CD8-positive, alpha-beta memory T cell (primary cell): ENCODE measurements at places on chromosomes 1 and 21. TPM values are rescaled to one million over a fixed set of nuclear protein-coding genes. Genes with fewer than 3 reads are reported as not detected.

Gene CRYBG2
- 1.3 TPM for total RNA-seq

Gene SLC22A15
- 0.68 TPM for total RNA-seq

Gene CD1C
- total RNA-seq, result 0.31 TPM

Gene LHX8
- total RNA-seq, result not detected

Gene CLEC20A
- not detected for total RNA-seq

Gene CR1
- 4.2 TPM for total RNA-seq

Gene PLEKHN1
- total RNA-seq, result 2.7 TPM

Gene MSH4
- 0.50 TPM for total RNA-seq

Gene LDLRAD2
- total RNA-seq, result not detected

GRCh38 chr1:31793586-31794285, 22.1 kb downstream of the SPOCD1 start:
- peaks cover 5% of the 10 kb centered on the region for H3K27me3 ChIP-seq
- no peak overlapping the region for H3K27ac ChIP-seq
- DNase-seq, result no peak
- H3K4me3 ChIP-seq, result no peak overlapping the region

DNA sequence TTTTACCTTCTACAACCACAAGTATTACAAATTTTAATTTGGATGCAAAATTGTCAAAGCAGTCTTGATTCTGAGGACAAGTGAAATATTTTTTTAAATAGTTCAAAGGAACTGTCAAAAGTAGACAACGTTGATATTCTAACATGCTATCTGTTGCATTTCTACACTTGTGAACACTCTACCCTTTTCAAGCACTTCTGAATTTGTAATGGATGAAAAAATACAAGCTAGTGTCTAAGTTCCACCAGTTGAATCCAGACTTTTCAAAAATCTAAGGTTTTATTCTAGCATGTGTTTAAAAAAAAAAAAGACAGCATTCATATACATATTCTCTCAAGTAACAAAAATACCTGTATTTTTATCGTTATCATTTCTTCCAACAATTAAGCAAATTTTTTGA, 2.1 kb downstream of the ARID4B start:
- no peaks in the 10 kb centered on the region for H3K27me3 ChIP-seq
- peak overlapping the region; percentile 89 for H3K4me3 ChIP-seq
- H3K4me1 ChIP-seq, result peaks cover 64% of the 10 kb centered on the region
- peaks cover 4% of the 10 kb centered on the region for H3K36me3 ChIP-seq

DNA sequence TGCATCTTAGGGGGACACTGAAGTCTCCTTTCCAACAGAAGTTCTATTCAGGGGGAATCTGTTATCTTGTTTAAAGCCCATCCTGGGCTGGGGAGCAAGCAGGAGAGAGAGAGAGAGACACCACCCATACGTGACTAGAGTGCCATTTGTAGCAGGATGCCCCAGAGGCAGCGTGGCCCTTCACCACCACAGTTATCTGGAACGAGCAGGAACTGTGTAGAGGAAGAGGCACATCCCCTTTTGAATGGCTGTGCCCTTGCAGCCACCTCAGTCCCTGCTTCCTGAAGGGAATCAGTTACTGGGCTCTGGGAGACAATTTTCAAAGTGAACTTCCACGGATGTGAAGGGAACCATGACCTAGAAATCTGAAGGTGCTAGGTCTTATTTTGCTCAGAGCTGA, 19.4 kb upstream of the LAMTOR5 start:
- no peaks in the 10 kb centered on the region for H3K36me3 ChIP-seq
- no peaks in the 10 kb centered on the region for H3K4me1 ChIP-seq
- H3K4me3 ChIP-seq, result no peak overlapping the region

DNA sequence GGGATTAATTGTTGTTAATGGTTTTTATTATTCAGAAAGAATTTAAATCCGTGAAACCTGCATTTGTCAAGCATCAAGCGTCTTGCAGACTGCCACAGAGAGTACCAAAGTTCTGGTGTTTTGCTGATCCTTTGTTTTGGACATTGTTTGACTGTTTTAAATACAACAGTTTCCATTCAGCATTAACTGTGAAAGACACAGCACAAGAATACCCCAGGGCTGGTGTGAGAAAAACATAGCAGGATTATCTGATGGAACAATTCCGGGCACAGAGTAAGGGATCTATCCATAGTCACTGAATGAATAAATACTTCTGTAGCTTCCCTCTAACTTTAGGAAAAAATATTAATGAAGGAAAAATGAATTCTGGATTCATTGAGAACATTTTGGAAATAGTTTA, 202.3 kb downstream of the LTN1 start:
- H3K36me3 ChIP-seq, result no peaks in the 10 kb centered on the region
- H3K4me1 ChIP-seq, result no peaks in the 10 kb centered on the region
- no peaks in the 10 kb centered on the region for H3K27me3 ChIP-seq
- no peak overlapping the region for H3K27ac ChIP-seq
- H3K4me3 ChIP-seq, result no peak overlapping the region

- H3K36me3 ChIP-seq, result no peaks in the 10 kb centered on the region
- peaks cover 4% of the 10 kb centered on the region for H3K4me1 ChIP-seq
- H3K27ac ChIP-seq, result no peak overlapping the region
- no peak overlapping the region for H3K4me3 ChIP-seq
- DNase-seq, result peak; percentile 30
These were observed 18.3 kb upstream of the VAMP3 start for GRCh38 chr1:7752512-7753417.

DNA sequence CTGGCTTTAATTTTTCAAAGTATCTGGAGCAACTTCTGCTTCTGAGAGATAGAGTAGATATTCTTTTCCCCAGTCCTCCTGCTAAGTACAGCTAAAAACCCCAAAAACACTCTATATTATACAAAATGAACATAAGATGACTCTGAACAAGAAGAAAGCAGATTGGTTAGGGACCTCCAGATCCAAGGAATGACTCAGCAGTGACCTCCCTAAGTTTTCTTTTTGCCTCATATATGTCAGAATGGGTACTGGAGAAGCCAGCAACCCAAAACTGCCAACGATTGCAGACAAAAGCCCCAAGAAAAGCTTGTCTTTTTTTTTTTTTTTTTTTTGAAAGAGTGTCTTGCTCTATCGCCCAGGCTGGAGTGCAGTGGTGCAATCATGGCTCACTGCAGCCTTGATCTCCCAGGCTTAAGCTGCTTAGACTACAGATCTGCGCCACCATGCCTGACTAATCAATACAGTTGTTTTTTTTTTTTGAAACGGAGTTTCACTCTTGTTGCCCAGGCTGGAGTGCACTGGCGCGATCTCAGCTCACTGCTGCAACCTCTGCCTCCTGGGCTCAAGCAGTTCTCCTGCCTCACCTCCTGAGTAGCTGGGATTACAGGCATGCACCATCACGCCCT, 22.7 kb downstream of the NDUFS5 start:
- no peak for DNase-seq
- no peaks in the 10 kb centered on the region for H3K27me3 ChIP-seq
- no peak overlapping the region for H3K4me3 ChIP-seq
- no peaks in the 10 kb centered on the region for H3K36me3 ChIP-seq
- no peaks in the 10 kb centered on the region for H3K4me1 ChIP-seq

DNA sequence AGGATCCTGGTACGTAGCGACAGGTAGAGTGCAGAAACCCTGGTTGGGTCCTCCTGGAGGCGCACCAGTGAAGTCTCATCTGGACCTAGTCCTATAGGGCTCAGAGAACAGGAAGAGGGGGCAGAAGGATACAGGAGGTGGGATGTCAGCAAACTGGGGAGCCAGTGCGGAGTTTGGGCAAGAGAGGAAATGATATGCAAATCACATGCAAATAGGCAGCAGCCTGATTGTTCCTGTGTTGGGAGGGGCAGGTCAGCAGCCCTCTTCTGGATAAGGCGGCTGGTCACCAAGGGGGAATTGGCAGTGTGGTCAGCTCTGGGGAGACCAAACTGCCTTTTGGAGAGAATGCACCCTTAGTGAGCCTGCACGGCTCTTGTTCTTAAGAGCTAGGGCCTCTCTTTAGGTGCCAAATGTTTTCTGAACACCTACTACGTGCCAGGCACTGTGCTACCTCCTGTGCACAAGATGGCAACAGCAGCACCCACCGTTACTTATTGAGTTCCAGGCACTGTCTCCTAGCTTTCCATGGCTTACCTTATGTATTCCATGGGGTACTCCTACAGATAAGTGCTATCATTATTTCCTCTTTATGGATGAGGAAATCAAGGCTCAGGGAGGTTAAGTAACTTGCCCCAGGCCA, 18.1 kb upstream of the PADI3 start:
- no peaks in the 10 kb centered on the region for H3K4me1 ChIP-seq
- no peak overlapping the region for H3K27ac ChIP-seq
- no peak for DNase-seq
- no peak overlapping the region for H3K4me3 ChIP-seq
- H3K27me3 ChIP-seq, result no peaks in the 10 kb centered on the region
- H3K36me3 ChIP-seq, result no peaks in the 10 kb centered on the region

GRCh38 chr1:34714386-34714785, 40.5 kb upstream of the GJB5 start:
- no peaks in the 10 kb centered on the region for H3K36me3 ChIP-seq
- H3K27me3 ChIP-seq, result no peaks in the 10 kb centered on the region
- DNase-seq, result no peak
- H3K4me1 ChIP-seq, result no peaks in the 10 kb centered on the region
- no peak overlapping the region for H3K4me3 ChIP-seq
- H3K27ac ChIP-seq, result no peak overlapping the region

DNA sequence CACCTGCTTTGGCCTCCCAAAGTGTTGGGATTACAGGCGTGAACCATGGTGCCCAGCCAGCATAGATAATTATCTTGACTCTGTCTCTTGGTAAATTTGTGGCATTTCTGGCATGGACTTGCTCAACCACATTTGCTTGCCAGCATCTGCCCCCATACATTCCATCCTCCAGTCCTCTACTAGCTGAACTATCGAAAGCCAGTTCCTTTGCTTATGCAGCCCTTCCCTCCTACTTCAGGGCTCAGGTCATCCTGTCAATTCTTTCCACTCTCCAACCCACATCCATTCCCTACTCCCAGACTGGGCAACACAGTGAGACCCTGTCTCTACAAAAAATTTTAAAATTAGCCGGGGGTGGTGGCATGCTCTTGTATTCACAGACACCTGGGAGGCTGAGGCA, 13.0 kb upstream of the UQCRHL start:
- H3K4me1 ChIP-seq, result no peaks in the 10 kb centered on the region
- H3K4me3 ChIP-seq, result no peak overlapping the region
- no peak overlapping the region for H3K27ac ChIP-seq
- DNase-seq, result no peak
- H3K36me3 ChIP-seq, result no peaks in the 10 kb centered on the region
